Bladder microvascular endothelial cell (primary cell): ENCODE measurements at places on chromosomes 3 and 15. TPM values are rescaled to one million over a fixed set of nuclear protein-coding genes. Genes with fewer than 3 reads are reported as not detected.

Gene CATSPER2
- total RNA-seq: 0.97 and 2.1 TPM in 2 replicates

Gene SI
- not detected in 2 replicates for total RNA-seq

Gene IMPG2
- 0.16 and 0.76 TPM in 2 replicates for total RNA-seq

Gene MCF2L2
- 0.57 and 1.8 TPM in 2 replicates for total RNA-seq

Gene SLCO2A1
- 1.3 and 3.5 TPM in 2 replicates for total RNA-seq

Gene GPR62
- not detected in 2 replicates for total RNA-seq

Gene EBLN2
- 3.7 and 9.6 TPM in 2 replicates for total RNA-seq

Gene CSPG4
- 1.1 and 4.7 TPM in 2 replicates for total RNA-seq

Gene PCSK6
- total RNA-seq: 0.49 and 31.7 TPM in 2 replicates

Gene EFCC1
- 1.5 and 3.3 TPM in 2 replicates for total RNA-seq

Gene KY
- total RNA-seq: not detected in 2 replicates

Gene RBPMS2
- total RNA-seq: 0.25 TPM in 1 of 2 replicates, not detected in the other

Gene CMTM7
- 8.4 and 29.6 TPM in 2 replicates for total RNA-seq

Gene DNASE1L3
- total RNA-seq: 0.82 and 3.4 TPM in 2 replicates

Gene GP5
- total RNA-seq: 0.06 TPM in 1 of 2 replicates, not detected in the other

Gene DCP1A
- total RNA-seq: 6.5 and 16.1 TPM in 2 replicates

Gene UBE2E2
- 25.1 and 45.4 TPM in 2 replicates for total RNA-seq

Gene UROC1
- not detected in 2 replicates for total RNA-seq

Gene AAGAB
- total RNA-seq: 28.2 and 57.2 TPM in 2 replicates

Gene RPP25
- total RNA-seq: 10.6 and 11.2 TPM in 2 replicates

Gene CRYBG3
- 21.9 and 40.4 TPM in 2 replicates for total RNA-seq

Gene GUCA1C
- total RNA-seq: not detected in 2 replicates

Gene PCOLCE2
- total RNA-seq: 0.49 and 0.50 TPM in 2 replicates
